HepG2 (cell line): ENCODE measurements at places on chromosomes 7 and 10.

- H3K27me3 ChIP-seq = peaks cover 6% of the 10 kb centered on the region
- no peak overlapping the region for H3K4me3 ChIP-seq
- peak; percentile 45 for DNase-seq
- H3K27ac ChIP-seq = no peak overlapping the region
- H3K36me3 ChIP-seq = no peaks in the 10 kb centered on the region
- peaks cover 13% of the 10 kb centered on the region for H3K4me1 ChIP-seq
Observed at GRCh38 chr10:128047991-128048818, 78.0 kb downstream of the MKI67 start.

DNA sequence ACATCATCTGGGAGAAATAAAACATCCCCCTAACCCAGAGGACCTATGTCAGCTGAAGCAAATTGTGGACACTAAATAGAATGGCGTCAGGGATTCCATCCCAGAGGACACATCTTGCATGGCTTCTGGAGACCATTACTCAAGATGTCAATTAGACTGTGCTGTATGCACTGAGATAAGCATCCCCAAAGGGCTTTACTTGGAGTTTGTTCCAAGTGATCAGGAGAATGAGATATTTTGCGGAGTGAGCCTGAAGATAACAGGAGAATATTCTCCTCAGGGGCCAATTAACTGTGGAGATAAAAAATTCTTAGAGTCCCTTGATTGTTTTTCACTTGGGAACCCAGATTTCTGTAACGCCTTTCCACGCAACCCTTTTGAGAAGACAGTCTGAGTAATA lies 4.5 kb upstream of the OR2AE1 start:
- H3K27me3 ChIP-seq = no peaks in the 10 kb centered on the region
- no peaks in the 10 kb centered on the region for H3K36me3 ChIP-seq
- H3K4me1 ChIP-seq = no peaks in the 10 kb centered on the region
- DNase-seq = no peak
- no peak overlapping the region for H3K4me3 ChIP-seq

- no peak overlapping the region for H3K4me3 ChIP-seq
- H3K27ac ChIP-seq = no peak overlapping the region
- H3K36me3 ChIP-seq = no peaks in the 10 kb centered on the region
- H3K27me3 ChIP-seq = no peaks in the 10 kb centered on the region
- H3K4me1 ChIP-seq = no peaks in the 10 kb centered on the region
Observed at GRCh38 chr7:52498366-52498765, 537.1 kb upstream of the POM121L12 start.

- DNase-seq = no peak
- H3K27me3 ChIP-seq = no peaks in the 10 kb centered on the region
- H3K4me3 ChIP-seq = no peak overlapping the region
- H3K27ac ChIP-seq = no peak overlapping the region
- peaks cover 23% of the 10 kb centered on the region for H3K4me1 ChIP-seq
- H3K36me3 ChIP-seq = no peaks in the 10 kb centered on the region
Observed at GRCh38 chr7:74149603-74150002, 24.6 kb upstream of the EIF4H start.

- H3K27me3 ChIP-seq = no peaks in the 10 kb centered on the region
- no peak overlapping the region for H3K27ac ChIP-seq
- DNase-seq = no peak
- H3K4me3 ChIP-seq = no peak overlapping the region
- no peaks in the 10 kb centered on the region for H3K4me1 ChIP-seq
- no peaks in the 10 kb centered on the region for H3K36me3 ChIP-seq
Observed at GRCh38 chr10:120541984-120542383, 85.0 kb downstream of the PLPP4 start.

- H3K4me1 ChIP-seq = peaks cover 13% of the 10 kb centered on the region
- H3K27me3 ChIP-seq = no peaks in the 10 kb centered on the region
- H3K27ac ChIP-seq = no peak overlapping the region
- H3K36me3 ChIP-seq = no peaks in the 10 kb centered on the region
- DNase-seq = no peak
- no peak overlapping the region for H3K4me3 ChIP-seq
Observed at GRCh38 chr10:22931948-22932347, 4.1 kb downstream of the ARMC3 start.

DNA sequence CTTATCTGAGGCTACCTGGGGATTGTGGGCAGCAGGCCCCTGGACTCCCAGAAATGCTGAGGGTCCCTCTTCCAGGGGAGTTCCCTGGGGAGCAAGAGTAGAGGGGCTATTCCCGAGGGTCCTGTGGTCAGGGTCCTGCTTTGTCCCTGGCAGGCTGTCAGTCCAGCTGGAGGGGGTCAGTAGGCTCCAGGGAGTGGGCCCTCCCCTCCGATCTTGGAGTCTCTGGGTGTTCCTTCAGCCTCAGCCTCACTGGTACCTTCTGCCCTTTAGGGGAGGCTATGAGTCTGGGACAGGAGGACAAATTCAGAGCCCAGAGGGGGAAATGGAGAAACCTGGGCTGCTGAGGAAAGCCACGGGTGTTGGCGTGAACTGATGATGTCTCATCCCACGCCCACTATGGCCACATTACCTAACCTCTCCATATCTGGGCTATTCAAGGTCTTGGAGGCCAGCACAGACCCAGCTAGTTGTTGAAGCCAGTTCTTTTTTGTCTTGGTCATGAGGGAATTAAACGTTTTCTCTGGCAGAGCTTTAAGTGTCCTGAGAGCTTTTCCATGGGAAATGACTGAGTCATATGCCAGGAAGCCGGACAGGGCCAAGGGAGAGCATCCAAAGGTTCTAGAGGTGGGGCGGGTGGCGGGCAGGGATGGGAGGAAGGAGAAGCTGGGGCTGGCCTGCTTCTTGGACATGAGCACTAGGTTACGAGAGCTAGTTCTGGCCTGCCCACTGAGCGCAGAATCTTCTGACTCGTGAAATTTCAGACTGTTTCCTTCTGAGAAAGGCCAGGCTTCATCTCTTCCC lies 6.2 kb downstream of the CALHM2 start:
- no peak overlapping the region for H3K4me3 ChIP-seq
- no peaks in the 10 kb centered on the region for H3K4me1 ChIP-seq
- no peak for DNase-seq
- H3K36me3 ChIP-seq = peaks cover 49% of the 10 kb centered on the region; the same call in 2 of the 3 replicates
- H3K27me3 ChIP-seq = no peaks in the 10 kb centered on the region

GRCh38 chr7:79403879-79404278 lies 49.6 kb downstream of the MAGI2 start:
- H3K36me3 ChIP-seq = no peaks in the 10 kb centered on the region
- peaks cover 35% of the 10 kb centered on the region for H3K4me1 ChIP-seq

GRCh38 chr7:1716263-1717094 lies 46.4 kb downstream of the ELFN1 start:
- H3K4me1 ChIP-seq = peaks cover 51% of the 10 kb centered on the region
- no peak overlapping the region for H3K27ac ChIP-seq
- no peaks in the 10 kb centered on the region; the same call in 2 of the 3 replicates for H3K27me3 ChIP-seq
